AG09319 (cell line): ENCODE measurements at places on chromosomes 4 and X.

GRCh38 chr4:158823461-158823873, 54.6 kb downstream of the FNIP2 start:
- DNase-seq, result no peak

- DNase-seq, result no peak
Observed at GRCh38 chr4:57182132-57182874, 72.1 kb upstream of the IGFBP7 start.

GRCh38 chr4:71456841-71457240, 118.0 kb downstream of the SLC4A4 start:
- peak; percentile 10 for DNase-seq

GRCh38 chrX:12791257-12792228, at the start of gene PRPS2:
Gene PRPS2 (plus strand): TSS chrX:12791412. CDS start chrX:12791498, 86 bp downstream.
- DNase-seq, result no peak

GRCh38 chr4:145635630-145636029, 16.4 kb downstream of the MMAA start:
- no peak for DNase-seq

DNA sequence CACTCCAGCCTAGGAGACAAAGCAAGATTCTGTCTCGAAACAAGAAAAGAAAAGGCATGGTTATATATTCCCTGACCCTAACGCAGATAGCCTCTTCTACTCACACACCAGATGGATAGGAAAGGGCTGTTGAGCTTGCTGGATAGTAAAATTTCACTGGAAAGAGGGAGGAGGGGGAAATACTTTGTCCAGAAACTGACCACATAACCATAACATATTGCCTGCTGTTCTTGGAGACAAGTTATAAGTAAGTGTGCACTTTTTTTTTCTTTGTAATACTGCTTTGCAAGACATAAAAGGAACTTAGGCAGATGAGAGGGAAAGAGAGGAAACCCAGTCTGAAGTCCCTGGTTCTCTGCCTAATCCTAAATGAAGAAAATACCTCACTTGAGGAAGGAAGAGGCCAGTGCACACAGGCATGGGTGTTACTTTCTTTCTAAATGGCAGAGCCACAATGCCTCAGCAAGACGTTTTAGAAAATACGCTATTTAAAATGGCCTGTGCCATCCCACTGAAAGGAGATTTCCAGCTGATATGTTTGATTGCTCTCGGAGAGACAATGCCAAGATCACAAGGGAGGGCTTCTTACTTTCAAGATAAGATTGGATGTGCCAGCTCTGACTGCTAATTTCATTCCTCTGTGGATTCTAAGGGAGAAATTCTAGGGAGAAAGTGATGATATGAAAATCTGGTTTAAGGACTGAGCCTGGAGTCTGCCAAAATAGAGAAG, 140.6 kb downstream of the DCTD start:
- no peak for DNase-seq

GRCh38 chr4:105596684-105597083, 44.3 kb downstream of the ARHGEF38 start:
- DNase-seq, result no peak

GRCh38 chr4:159158985-159159384, 56.1 kb downstream of the RAPGEF2 start:
- no peak for DNase-seq

GRCh38 chr4:52853351-52853750, 8.8 kb upstream of the RASL11B start:
- peak; percentile 12 for DNase-seq

- no peak for DNase-seq
Observed at GRCh38 chrX:150779385-150779784, 86.2 kb downstream of the MTMR1 start.

DNA sequence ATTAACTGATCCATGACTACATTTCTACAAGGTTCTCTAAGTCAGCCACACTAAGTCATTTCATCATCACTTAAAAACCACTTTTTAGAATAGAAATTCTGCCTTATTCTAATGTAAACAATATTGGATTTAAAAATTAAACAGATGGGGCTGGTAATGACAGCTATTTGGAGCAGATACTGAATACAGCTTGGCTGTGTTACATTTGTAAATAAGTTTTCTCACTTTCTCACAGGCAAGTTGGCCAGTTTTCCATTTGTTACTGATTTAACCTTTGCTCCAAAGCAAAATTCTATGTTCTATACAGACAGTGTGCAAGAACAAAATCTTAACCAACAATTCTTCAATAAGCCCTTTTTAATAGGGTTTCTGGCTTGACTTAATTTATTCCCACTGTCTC, 370.7 kb downstream of the GRIA2 start:
- no peak for DNase-seq
